NCI-H1048 (cell line): ENCODE measurements at places on chromosomes 1 and 21.

DNA sequence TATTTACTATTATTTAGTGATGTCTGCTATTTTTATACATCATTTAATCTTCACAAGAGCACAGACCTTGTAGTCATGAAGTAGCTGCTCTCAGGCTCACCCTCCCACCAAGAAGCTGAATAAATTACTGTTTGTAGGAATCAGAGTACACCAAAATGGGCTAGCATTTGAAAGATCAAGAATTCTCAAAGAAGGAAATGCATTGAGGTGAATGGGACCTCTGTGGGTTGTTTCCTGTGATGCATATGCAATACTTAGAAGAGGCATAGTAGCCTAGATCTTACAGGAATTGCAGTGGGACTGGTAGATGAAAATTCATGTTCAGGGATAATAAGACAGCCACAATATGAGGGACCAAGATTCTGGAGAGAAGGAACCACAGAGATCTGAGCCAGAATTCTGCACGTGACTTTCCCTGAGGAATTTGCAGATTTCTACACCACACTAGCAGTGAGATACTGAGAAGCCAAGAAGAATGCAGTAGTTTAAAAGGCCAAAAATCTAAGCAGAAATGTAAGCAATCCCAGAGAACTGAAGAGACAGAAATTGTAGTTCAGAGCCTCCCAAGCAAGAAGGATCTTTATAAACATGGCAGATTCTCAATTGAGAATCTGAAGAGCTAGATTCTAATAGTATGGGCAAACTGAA, 307.0 kb downstream of the ST6GALNAC3 start:
- no peak for DNase-seq

GRCh38 chr1:180928331-180929230, 15.9 kb downstream of the KIAA1614 start:
- DNase-seq, result no peak

GRCh38 chr1:116298746-116299145, 74.3 kb upstream of the ATP1A1 start:
- DNase-seq, result no peak

DNA sequence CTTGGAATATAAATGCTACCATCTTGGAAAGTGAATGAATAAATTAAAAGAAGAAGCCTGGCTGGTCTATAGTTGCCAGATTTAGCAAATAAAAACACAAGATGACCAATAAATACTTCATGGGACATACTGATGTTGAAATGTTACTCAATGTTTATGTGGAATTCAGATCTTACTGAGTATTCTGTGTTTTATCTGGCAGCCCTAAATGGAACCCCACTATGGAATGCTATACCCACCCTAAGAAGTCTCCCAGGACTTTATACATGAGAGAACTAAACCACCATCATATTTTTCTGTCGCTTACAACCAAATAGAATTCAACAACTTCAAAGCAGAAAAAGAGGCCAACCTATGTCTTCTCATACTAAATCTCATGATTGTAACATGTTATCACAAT, 177.6 kb upstream of the HMCN1 start:
- no peak for DNase-seq

DNA sequence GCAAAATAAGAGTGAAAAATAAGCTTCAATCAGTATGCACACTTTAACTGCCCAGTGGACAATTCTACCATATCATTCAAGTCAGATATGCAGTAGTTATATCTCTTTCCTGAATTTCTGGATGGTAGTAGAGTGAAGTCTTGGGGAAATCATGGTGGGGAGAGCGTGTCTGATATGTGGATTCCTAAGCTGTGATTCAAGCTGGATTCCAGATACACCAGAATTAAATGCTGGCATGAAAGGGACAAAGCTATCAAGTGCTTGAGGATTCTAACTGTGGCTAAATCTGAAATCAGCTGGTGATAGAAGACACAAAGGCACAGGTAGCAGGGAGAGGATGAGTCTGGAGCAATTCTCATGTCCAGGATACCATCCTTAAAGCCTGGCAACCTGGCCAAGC, 323.5 kb downstream of the DUSP10 start:
- no peak for DNase-seq

DNA sequence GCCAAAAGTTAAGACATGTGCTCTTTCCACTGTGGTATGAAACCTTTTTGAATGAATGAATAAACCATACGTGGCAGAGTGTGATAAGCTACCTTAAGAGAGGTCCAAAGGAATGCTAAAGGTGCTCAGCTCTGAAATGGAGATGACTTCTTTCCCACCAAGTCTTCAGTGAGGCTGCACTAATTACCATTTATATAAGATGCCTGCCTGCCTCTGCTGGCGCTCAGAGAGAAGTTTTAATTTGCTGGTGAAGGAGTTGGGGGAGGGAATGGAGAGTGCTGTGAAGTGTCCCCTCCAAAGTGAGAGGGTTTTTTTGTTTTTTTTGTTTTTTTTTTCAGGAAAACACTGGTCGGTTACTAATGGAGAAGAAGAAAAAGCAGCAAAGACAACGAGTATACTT, 559.0 kb downstream of the OMA1 start:
- DNase-seq, result no peak

GRCh38 chr1:156656806-156657740, 15.2 kb downstream of the BCAN start:
- DNase-seq, result no peak

GRCh38 chr1:93905734-93906133, 3.5 kb downstream of the GCLM start:
- DNase-seq, result no peak

GRCh38 chr1:193799948-193800690, 613.7 kb upstream of the B3GALT2 start:
- no peak for DNase-seq
